HS-5 (cell line): ENCODE measurements at places on chromosomes 12 and 14.

- no peak for DNase-seq
These were observed 10.8 kb downstream of the ERH start for GRCh38 chr14:69387311-69387710.

- DNase-seq = no peak
These were observed 31.3 kb upstream of the SSPN start for GRCh38 chr12:26164118-26164517.

DNA sequence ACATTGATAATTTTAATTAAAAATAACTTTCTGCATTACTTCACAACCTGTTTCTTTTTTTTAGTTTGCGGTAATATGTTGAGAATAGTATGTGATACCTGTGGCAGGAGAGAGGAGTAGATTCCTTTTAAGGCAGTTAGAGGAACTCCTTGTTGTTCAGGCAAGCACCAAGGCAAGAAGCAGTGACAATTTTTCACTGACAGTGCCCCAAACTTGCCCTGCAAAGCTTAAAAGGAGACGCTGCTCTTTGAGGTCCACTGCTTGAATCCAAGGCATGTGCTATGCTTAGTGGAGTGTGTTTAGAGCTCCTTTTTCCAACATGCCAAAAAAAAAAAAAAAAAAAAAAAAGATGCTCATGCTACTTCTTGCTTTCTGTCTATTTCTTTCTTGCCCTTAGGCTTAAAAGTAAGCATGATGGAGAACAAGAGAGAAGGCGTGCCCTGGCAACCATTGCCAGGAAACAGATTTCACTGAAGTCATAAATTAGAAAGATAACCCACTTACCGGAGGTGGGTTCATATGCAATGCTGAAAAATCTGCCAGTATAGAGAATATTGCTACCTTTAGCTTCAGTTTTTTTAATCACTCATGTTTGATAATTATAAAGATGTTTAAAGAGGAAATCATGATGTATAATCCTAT, 58.3 kb upstream of the DYRK2 start:
- no peak for DNase-seq

DNA sequence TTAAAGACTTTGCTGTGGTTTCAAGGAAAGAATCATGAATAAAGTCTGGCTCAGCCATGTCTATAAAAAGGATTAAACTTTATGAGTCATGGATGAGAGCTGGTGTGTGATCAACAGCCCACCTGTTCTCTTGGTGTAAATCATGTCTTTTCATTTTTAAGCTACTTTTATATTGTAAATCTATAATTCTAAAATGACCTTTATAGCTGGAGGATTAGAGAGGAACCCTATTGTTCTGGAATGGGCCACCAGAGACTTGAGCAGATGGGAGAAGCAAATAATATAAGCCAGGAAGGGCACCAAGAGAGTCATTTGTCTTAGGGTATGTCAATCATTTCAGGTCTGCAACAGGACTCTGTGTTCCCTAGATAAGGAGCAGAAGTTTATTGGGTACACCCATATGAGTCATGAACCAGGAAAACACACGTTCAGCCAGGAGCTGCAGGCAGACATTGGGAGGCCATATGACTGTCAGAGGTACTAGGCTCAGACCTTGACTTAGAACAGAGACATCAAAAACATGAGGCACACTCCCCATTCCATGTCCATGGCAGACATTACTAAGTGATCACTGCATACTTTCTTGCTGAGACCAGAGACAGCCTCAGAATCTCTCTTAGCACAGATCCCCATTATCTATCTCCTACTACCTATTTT, 49.3 kb downstream of the NDUFA12 start:
- DNase-seq = peak; percentile 9

- no peak for DNase-seq
These were observed 136.5 kb upstream of the DNM1L start for GRCh38 chr12:32542428-32543229.

DNA sequence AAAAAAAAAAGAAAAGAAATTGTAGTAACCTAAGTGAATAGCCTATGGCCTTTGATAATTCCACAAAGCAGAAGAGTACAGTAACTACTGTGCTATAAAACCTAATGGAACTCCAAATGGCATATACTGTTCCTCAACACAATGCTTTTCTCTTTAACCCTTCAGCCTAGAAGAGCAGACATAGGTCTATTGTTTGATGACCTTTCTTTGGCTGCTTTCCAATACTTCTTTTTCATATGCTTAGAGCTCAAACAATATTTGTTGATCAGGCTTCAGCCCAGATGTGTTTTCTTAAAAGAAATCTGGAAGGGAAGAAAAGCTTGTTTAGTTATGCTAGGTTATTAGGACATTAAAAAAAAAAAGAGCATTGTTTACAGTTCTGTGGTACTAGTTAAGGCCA, 116.4 kb downstream of the NTN4 start:
- no peak for DNase-seq

DNA sequence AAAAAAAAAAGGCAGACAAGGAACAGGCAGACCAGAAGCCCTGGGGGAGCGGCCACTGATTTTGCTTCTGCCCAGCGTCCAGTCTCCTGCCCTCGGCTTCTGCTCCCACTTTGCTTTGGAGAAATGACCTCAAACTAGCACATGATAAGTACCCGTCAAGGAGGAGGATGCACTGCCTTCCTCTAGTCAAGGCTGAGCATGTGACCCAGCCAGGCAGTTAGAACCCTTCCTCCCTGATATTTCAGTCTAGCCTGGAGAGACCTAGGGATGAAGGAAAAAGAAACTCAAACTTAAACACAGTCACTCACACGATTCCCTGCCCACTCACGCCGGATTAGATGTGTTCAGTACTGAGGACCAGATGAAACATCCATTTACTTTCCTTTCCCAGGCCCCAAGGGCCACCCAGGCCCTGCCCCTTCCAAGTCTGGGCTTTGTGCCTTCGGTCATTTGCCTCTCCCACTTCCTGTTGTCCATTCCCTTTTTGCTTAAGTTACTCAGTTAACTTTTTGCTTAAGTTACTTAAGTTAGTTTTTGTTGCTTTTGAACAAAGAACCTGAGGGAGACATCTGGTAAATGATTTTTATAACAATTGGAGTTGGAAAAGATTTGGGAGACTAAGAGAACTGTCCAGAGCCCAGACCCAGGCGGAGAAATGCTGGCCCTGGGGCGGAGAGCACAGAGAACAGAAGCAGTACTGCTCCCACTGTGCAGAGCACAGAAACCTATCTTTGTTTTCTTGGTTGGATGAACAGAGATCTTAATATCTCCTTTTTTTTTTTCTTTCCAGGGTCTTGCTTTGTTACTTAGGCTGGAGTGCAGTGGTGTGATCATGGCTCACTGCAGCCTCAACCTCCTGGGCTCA, 23.0 kb upstream of the TTC7B start:
- DNase-seq = no peak

- no peak for DNase-seq
These were observed 3.2 kb downstream of the KRT86 start for GRCh38 chr12:52277486-52278245.

- DNase-seq = no peak
These were observed 32.1 kb downstream of the DICER1 start for GRCh38 chr14:95125221-95125620.

DNA sequence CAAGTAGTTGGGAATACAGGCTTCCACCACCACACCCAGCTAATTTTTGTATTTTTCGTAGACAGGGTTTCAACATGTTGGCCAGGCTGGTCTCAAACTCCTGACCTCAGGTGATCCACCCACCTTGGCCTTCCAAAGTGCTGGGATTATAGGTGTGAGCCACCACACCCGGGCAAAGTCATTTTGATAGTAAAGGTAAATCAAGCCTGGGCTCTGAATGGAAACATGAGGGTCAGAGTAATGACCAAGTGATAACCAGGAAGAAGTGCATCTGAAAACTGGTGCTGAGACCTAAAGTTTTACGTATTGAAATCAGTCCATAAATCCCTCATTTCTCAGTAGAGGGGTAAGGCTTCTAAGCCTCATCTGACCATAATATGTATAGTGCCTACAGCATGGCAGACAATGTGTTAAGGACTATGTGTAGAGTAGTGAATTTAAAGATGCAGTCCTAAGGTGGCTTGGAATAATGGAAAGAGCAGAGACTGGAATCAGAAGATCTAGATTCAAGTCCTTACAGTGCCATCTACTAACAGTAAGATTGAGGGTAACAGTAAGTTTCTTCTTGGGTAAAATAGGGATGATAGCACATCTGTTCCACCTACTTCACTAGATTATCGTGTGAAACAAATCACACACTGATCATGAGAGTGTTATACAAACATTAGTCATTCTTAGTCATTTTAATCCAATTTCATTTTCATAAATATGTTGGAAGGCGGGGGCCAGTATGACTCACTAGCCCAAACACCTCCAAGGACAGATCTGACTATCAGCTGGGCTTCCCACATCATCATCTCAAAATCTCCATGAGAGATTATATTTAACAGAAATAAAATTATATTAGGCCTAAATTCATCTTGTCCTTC, 11.2 kb downstream of the MAP4K5 start:
- DNase-seq = peak; percentile 82

DNA sequence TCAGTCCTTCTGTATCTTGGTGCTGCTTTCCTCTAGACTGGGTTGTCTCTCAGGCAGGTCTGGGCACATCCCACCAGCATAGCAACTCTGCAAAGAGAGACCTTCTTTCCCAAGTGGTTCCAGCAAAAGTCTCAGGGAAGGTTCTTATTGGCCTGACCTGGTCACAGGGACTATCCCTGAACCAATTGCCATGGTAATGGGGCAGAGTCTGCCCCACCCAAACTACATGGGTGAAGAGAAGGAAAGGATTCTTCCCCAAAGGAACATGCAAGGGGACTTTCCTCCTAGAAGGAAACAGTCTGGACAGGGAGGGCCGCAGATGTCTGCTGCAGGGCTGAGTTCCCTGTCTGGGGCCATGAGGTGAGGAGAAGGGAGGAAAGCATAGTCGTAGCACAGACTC, 122.2 kb upstream of the NCOR2 start:
- DNase-seq = no peak

DNA sequence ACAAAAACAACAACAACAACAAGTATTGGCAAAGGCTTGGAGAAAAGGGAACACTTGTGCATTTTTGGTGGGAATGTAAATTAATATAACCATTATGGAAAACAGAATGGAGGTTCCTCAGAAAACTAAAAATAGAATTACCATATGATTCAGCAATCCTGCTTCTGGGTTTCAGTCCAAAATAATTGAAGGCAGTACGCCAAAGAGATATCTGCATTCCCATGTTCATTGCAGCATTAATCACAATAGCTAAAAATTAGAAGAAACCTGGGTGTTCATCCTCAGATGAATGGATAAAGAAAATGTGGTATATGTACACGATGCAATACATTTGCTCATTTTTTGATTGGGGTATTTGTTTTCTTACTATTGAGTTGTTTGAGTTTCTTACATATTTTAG, 813.0 kb downstream of the NRXN3 start:
- no peak for DNase-seq

DNA sequence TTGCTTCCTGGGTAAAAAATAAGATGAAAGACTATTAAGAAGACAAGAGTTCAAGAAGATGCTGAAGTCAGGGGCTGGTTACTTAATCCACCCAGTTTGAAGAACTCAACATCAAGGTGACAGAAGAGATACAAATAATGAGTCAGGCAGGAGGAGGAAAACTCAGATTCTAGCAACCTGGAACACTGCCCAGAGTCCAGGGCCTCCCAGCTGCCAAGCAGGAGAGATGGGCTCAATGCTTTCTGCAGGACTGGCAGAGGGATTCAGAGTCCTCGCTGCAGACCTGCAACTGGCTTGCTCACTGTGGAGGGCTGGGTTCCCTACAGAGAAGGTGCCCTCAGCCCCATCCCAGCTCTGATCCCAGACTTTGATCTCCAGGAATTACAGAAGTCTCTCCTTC, 28.6 kb upstream of the CEBPE start:
- no peak for DNase-seq

GRCh38 chr12:56385873-56386272, 23.2 kb upstream of the APOF start:
- no peak for DNase-seq

DNA sequence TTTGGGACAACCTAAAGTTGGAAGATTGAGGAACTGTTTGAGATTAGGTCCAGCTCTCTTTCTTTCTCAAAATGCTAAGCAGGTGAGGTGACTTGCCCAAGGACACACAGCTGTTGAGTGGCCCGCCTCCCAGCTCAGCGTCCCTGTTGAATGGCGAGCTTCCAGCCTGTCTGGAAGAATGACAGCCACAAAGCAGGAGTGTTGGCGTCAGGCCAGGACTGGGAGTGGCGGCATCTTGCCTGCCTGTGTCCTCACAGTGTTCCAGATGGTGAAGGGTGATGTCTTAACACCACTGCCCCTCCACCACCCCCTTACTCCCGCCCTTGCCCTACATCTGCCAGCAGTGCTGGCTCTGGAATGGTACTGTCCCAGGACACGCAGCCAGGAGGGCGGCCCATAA, 4.4 kb upstream of the CEBPE start:
- no peak for DNase-seq

DNA sequence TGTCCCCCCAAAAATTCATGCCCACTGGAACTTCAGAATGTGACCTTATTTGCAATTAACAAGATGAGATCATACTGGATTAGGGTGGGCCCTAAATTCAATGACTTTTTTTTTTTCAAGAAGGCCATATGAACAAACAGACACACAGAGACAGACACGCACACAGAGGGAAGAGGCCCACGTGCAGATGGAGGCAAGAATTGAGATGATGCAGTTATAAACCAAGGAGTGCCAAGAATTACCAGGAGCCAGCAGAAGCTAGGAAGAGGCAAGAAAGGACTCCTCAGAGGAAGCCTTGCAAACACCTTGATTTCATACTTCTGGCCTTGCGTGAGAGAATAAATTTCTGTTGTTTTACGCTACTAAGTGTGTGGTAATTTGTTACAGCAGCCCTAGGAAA, 33.4 kb downstream of the NELL2 start:
- DNase-seq = no peak

DNA sequence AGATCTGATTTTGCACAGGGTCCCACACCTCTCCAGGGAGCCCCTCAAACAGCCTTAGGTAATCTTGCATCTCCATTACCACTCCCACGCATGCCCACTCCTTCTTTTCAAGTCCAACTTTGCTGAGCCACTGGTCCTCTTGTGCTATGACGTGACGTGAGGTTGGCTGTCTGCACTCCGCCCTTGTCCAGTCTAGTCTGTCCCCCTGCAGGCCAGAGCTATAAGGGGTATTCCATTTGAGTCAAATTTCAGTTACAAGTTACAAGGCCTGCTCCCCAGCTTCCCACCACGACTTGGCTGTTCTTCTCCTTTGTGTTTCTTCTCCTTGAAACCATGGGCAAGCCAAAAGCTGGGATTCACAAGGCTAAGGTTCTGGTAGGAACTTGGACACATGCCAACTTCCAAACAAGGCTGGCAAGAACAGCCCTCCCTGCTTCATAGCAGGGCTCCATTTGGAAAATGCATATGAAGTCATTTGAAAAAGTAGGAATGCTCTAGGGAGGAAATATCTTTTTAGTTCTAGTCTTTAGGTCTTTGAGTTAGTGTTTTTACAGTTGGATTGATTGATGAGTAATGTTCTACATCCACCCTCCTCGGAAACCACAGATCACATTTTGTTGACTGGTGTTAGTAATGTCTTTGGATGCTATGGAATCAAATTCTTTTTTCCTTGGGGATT, 49.1 kb downstream of the KCNA1 start:
- no peak for DNase-seq
